ENCODE measurements at places on chromosomes 16 and 17.
A peak's percentile ranks its signal among the peaks of the same experiment; 100 is the strongest.

DNA sequence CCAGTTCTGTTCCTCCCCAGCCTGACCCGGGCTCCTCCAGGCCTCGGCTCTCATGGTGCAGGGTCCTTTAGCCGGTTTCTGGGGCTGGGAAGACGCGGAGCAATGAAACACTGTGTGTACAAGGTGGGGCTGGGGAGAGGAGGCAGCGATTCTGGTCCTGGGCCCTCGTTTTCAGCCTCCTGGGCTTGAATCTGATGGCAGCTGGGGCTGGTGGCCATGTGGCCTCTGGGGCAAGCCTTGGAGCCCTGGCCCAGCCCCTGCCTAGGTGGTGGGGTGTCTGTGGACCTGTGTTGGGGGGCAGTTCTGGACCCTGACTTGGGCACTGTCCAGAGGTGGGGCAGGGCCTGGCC is 4.1 kb downstream of the FOXJ1 start:
- no peak for ATAC-seq

DNA sequence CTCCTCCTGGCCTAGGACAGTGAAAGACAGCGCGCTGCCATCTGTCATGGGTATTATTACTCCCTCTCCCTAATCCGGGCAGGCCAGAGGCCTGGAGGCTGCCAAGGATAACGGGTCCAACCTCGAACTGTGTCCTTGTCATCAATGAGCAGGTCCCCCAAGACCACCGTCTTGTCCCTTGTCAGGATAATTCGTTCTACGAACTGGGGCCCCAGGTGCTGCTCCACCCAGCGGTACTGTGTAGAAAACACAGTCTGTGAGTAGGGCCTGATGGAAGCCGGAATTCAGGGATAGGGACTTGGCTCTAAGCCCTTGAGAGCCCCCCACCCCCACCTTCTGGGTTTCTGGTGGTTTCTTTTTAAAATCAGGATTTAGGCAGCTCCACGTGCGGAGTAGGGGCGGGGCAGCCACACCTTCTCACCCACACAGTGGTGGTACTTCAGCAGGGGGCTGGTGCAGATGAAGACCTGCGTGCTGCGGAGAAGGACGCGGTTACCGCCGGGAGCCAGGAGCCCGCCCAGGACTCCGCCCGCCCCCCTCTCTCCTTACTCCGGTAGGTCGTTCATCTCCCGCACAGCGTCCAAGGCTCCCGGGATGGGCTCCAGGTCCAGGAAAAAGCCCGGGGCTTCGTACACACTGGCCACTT is 787 bp downstream of the NT5C start:
- ATAC-seq, result peak; percentile 39

DNA sequence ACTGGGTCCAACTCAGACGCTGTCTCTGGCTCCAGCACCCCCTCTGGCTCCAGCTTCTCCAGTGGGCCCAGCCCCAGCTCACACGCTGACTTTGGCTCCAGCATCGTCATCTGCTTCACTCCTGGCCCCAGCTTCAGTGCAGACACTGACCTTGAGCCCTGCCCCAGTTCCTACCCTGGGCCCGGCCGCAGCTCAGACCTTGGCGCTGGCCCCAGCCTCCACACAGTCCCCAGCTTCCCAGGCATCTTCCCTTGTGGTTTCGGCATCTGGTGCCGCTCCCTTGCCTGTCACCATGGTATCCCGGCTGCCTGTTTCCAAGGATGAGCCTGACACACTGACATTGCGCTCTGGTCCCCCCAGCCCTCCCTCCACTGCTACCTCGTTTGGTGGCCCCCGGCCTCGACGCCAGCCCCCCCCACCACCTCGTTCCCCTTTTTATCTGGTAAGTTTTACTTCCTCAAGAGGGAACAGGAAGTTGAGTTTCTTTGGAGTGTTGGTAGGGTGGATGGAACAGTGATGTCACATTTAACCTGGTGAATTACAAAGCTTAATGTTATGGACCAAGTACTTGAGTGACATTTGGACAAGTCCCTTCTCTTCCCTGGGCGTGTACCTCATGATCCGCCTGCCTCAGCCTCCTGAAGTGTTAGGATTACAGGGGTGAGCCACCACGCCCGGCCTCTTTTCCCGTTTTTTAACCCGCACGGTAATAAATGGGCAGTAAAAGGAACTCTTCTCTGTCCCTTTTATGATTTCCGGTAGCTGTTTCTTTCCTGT is 23.4 kb upstream of the PHKG2 start:
- no peak for ATAC-seq

- ATAC-seq, result no peak
Measured at GRCh38 chr16:67458121-67458641, 22.8 kb downstream of the ATP6V0D1 start.

DNA sequence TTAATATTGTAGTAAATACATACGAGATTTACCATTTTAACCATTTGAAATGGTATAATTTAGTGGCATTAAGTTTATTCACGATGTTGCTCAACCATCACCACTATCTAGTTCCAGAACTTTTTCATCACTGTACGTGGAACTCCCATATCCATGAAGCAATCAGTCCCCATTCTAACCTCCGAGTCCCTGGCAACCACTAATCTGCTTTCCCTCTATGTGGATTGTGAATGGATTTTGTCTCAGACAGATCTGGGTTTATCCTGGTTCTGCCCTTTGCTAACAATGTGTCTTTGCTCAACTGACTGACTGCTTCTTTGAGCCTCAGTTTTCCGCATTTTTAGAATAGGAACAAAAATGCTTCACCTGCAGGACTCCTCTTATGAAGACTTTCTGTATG is 51.4 kb downstream of the TANGO6 start:
- ATAC-seq, result no peak

DNA sequence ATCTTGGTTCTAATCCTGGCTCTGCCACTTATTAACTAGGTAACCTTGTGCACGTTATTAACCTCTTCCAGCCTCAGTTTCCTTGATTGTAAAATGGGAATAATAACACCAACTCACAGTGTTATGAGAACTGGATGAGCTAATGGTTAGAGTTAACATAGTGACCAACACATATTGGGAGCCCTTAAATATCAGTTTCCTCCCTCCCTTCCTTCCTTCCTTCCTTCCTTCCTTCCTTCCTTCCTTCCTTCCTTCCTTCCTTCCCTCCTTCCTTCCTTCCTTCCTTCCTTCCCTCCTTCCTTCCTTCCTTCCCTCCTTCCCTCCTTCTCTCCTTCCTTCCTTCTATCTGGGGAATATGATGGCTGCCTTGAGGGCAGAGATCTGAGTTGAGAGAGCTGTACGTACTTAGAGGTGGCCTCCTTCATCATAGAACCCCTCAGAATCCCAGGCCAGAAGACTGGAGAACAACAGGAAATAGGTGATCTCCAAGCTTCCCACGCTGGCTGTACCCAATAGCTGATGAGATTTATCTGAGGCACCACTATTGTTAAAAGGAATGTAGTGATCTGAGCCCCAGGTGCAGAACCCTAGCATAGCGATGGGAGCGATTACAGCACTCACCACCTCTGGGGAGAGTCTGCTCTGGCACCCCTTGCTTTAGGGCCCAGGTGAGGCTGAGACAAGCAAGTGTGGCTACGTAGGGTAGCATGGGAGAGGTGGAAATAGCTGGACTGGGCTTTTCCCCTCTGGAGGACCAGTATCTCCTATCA is 26.2 kb downstream of the CCR7 start:
- no peak for ATAC-seq

DNA sequence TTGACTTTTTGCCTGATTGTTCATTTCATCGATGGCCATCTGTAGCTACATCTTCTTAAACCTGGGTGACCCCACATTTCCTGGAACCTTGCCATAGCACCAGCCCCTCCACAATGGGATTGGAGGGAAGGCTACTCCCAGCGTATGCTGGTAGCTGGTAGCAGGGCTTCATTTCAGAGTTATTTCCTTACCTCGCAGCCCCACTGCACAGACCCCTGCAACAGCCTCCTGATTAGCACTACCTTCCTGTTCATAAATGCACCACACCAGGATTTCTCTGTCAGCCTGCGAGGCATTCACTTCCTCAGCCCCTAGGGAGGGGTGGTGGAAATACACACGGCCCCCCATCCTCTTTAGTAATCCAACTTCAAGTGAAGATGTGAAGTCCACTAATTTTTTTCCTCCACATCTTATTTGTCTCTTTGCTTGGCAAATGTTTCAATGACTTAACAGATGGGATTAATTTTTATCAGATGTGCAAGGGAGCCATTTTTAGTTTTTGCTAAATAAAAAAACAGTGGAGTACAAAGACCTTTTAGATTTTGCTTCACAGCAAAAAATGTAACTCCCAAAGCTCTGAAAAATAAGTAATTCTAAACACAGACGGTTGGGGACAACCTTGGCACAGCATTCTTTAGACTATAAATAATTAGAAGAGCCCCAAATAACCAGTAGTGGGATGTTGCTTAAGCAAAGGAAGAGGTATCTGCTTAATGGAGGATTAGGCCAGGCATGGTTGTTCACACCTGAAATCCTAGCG is 76.6 kb downstream of the CLEC16A start:
- ATAC-seq, result no peak

DNA sequence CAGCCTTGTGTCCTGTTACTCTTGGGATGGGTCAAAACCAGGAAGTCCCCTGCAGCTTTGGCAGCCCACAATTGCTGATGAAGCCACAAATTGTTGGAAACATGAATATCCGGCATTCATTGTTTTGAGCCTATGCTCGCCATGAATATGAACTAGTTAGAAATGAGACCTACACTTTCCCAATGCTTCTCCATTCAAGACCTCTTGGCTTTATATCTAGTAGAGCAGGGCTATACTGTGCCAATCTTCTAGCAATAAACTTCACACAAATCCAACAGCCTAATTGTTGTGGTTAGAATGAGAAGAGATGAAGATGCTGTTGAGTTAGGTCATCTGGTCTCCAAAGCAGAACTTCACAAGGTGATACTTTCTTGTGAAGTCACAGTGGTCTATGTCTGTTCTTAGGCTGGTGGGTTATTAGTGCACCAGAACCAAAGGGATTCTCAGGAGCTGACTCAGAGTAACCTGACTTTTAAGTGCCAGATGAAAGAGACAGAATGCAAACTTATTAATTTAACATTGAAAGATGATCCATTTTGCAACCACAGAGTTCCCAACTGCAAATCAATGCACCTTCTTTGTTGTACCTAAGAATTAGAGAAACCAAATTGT is 13.7 kb upstream of the KRT23 start:
- no peak for ATAC-seq

- ATAC-seq, result no peak
Measured at GRCh38 chr17:46738544-46738943, 79.9 kb downstream of the WNT3 start.

GRCh38 chr16:10383626-10384025 is 2.2 kb upstream of the ATF7IP2 start:
- no peak for ATAC-seq

DNA sequence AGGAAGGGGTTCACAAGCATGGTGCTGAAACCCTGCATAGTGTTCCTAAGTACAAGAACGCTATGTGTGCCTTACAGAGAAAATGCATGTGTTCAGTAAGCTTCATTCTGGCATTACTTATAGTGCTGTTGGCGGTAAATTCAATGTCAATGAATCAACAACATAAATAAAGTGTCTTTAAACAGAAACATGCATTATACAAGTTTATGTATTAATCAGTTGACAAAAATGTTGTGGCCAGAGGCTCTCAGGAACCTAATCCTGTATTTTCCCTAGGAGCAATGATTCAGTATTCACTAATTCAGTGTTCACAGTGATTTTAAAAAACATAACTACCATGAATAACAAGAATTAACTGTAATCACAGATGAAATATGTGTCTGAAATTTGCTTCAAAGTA is 47.1 kb upstream of the MYOCD start:
- ATAC-seq, result no peak

GRCh38 chr16:735982-736453 is 4.8 kb downstream of the CIAO3 start:
- peak; percentile 88 for ATAC-seq

GRCh38 chr17:36132421-36132831 is 28.8 kb downstream of the CCL4 start:
- no peak for ATAC-seq

DNA sequence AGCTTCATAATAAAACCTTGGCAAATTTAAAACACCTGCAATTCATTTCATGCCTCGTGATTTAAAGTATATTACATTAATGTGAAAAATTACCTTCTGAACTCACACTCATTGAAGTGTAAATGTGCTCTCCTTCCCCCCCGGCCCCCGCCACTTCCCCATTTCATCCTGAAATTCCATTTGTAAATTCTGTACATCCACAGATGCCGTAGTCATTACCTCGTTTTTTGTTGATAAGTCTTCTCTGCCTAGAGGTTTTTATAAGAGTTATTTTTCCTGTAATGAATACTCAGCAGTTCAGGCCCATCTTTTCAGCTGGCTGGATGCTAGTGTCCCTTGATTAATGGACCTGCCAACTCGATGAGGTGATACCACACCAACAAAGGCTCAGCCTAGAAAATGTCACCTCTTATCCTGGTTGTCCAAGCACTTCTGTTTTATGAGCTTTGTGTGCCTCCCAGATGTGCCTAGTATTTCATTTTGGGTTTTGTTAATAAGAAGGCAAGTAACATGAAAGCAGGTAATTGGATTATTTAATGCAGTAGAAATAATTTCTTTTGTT is 64.8 kb upstream of the KIFC3 start:
- no peak for ATAC-seq

- ATAC-seq, result no peak
Measured at GRCh38 chr17:43410557-43411368, 12.0 kb downstream of the ARL4D start.

DNA sequence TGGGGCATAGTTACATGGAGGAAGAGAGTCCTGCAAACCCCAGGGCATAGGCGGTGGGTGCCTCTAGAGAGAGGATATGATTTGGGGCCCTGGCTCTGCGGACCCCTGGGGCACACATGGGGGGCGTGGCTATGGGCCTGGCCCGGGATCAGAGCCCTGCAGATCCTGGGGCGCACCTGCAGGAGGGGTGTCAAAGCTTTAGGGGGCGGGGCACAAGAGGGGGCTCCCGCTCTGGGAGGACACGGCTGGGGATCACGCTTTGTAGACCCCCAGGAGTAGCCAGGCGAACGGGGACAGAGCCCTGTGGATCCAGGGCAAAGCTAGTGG is 497 bp downstream of the BCL7C start:
- ATAC-seq, result peak; percentile 8

DNA sequence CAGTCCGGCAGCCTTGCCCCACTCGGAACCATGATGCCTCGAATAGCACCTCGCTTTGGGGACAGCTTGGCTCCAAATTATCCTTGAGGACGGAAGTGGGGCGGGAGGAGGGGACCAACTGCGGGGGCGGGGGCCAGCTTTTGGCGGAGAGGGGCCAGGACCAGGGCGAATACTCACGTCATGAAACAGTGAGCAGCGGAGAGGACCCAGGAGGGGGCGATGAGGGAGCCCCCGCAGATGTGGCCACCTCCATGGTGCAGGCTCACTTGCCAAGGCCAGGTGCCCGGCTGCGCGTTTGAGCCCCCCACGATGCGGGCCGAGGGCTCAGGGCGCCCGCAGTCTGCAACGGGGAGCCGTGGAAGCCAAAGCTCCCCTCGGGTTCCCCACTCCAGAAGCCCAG is 970 bp downstream of the PRSS36 start:
- no peak for ATAC-seq

Data from activated T-helper 17 cell treated with anti-CD3 and anti-CD28 coated beads, Interleukin-2, amount 50 U/mL, for 72 hours (primary cell).